ENCODE measurements at places on chromosomes 4 and X.
A peak's percentile ranks its signal among the peaks of the same experiment; 100 is the strongest.

- DNase-seq = peak; percentile 48
These were observed at the start of gene CXCL3 for GRCh38 chr4:74038425-74039314. Gene CXCL3, minus strand, starts transcription at chr4:74038689. Its CDS starts 78 bp downstream, at chr4:74038611.

GRCh38 chr4:113675731-113676697 is 85.5 kb downstream of the CAMK2D start:
- no peak for DNase-seq

- DNase-seq = no peak
These were observed 160.7 kb upstream of the LDB2 start for GRCh38 chr4:17058916-17059741.

GRCh38 chr4:176393306-176394013 is 73.7 kb downstream of the SPCS3 start:
- no peak for DNase-seq

DNA sequence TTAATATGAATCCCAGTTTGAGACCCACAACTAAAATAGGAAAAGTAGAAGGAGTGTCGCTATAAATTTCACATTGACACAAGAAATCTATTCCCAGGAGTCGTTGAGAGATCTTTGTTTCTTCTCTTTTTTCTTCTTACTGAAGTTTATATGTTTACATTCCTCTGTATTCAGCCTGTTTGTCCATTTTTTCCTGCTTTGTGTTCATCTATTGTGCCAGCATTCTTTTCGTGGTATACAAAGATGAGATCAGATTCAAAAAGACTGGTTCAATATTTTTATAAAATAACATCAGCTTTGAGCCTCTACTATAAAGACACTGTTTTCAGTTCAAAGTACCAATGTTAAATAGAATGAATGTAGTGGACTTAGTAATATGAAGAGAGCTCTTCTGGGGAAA is 95.4 kb upstream of the MYOZ2 start:
- DNase-seq = no peak

- DNase-seq = no peak
These were observed 672 bp upstream of the NAT8L start for GRCh38 chr4:2058264-2059045.

GRCh38 chr4:18917689-18918088 is 896.1 kb upstream of the LCORL start:
- DNase-seq = no peak

DNA sequence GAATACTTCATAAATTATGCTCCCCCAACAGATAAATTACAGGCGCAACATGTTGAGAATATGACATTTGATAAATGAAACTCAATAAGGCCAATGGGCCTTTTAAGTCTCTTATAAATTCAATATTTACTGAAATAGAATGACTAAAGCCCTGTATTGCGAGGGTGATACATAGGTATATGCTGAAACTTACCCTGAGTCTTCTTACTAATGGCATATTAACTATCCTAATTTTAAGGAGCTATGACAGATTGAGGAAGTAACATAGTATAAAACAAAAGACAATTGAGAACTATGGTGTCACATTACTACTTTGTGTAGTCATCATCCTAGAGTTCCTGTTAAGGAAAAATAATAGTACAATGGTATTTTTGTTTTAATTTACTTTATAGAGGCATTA is 440.7 kb downstream of the IL15 start:
- no peak for DNase-seq

- no peak for DNase-seq
These were observed 985.6 kb upstream of the HS3ST1 start for GRCh38 chr4:12414181-12414812.

GRCh38 chr4:85773372-85773771 is 298.4 kb downstream of the ARHGAP24 start:
- no peak for DNase-seq

DNA sequence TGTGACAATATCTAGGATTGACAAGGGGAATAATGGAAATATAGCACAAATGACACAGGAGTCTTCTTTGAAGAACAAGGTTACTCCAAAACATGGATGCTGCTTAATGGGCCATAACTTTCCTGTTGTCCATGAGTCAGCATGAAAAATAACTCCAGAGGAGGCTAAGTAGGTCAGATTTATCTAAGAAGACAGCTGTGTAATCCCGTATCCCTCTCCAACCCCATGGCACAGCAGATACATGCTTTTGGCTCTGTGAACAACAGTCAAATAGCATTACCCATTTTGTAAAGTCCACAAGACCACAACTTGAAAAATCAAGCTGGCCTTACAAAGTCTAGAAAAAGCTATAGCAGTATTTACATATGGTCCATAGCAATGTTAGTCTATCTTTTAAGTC is 2.1 kb upstream of the TMEM131L start:
- DNase-seq = peak; percentile 87

- no peak for DNase-seq
These were observed 89.9 kb downstream of the CEP135 start for GRCh38 chr4:56038487-56039162.

GRCh38 chr4:76799140-76799539 is 98.8 kb downstream of the SOWAHB start:
- DNase-seq = no peak

DNA sequence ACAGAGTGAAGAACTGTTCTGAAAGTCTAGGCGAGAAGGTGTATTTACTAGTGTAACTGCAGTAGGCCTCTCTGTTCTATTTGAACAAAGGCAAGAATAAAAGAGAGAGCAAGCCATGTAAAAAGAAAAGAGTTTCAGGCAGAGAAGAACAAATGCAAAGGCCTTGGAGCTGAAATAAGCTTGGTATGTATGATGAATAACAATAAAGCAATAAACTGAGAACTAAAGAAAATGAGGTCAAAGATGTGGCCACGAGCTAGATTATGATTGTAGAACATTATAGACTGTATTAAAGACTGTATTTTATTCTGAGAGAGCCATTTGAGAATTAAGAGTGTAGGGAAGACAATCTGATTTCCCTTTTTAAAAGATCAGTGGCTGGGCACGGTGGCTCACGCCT is 160.5 kb downstream of the LRBA start:
- DNase-seq = no peak

DNA sequence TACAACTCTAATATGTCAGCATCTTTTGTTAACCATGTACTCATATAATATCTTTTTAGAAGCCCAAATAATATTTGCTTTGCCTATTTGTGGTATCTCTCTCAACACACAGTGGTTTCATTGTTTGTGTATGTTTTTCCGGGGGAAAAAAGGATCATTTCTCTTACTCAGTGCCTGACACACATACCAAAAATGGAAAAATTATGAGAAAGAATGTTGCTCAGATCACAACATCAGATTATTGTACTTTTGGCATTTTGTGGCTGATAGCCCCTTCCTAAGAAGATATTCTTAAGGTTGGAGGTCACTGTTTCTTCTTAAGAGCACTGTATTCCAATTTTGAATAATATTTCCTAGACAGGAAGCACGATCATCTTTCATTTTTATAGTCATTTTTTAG is 93.6 kb downstream of the PDLIM5 start:
- DNase-seq = no peak

- DNase-seq = no peak
These were observed 47.9 kb downstream of the DMP1 start for GRCh38 chr4:87697945-87698344.

GRCh38 chr4:163548481-163549243 is 54.2 kb downstream of the TMA16 start:
- DNase-seq = peak; percentile 69

GRCh38 chrX:37799936-37800335 is 20.1 kb downstream of the CYBB start:
- no peak for DNase-seq

DNA sequence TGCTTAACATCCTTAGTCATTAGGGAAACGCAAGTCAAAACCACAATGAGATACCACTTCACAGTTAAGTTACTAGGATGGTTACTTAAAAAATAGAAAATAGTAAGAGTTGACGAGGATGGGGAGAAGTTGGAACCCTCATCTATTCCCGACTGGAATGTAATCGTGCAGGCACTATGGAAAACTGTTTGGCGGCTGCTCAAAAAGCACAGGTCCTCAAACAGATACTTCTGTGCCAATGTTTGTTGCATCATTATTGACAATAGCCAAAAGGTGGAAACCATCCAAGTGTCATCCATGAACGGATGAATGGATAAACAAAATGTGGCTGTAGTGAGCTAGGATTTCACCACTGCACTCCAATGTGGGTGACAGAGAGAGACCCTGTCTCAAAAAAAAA is 11.7 kb downstream of the CTAG1B start:
- no peak for DNase-seq

DNA sequence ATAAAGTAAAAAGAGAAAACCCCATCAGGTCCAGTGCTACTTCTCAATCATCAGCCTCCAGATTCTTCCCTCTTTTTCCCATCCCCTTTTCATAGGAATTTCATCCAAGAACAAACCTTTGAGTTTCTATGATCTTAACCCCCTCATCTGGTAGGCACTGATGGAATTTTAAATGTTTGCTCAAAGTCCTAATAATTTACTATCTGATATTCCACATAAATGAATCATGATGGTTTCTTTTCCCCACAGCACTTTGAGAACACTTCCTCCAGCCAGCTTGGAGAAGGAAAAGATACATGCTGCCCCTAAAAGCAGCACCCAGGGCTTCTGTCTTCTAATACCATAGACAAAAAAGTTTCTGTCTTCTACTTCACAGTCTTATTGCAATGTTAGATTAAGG is 19.4 kb upstream of the KLHL8 start:
- DNase-seq = no peak

GRCh38 chr4:3225071-3225850 is 23.7 kb upstream of the MSANTD1 start:
- peak; percentile 73 for DNase-seq

GRCh38 chrX:46587753-46588171 is 14.2 kb downstream of the CHST7 start:
- no peak for DNase-seq

DNA sequence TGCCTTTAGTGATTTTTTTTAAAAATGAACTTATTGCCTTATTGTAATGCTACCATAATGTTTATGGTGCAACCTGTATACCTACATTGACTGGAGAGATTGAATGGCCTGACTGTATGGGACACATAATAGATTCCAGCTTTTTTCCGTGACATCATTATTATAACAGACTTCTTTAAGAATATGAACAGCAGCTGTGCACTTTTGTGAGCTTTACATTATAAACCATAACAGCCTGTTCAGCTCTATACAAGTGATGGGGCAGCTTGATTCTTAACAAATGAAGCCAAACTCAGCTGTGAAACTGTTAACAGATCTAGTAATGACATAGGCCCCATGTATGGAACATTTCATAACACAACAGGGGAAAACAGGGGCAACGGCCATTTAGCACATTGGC is 187.0 kb downstream of the BMPR1B start:
- no peak for DNase-seq

DNA sequence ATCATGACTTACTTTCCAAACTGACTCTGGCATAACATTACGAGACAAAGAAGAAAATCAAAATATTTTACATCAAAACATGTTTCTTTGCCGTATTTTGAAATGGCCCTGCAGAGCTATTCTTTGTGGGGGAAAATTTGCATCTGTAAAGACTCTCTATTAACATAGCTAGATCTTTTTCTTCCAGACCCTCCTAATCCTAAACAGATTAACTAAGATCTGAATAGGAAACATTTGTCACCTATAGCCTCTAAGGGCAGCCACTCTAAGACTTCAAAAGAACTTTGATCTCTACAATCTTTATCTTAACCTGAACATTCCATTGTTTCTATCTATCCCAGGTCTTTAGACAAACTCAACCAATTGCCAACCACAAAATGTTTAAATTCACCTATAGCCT is 176.6 kb upstream of the CENPE start:
- no peak for DNase-seq

GRCh38 chr4:18390655-18391353 is 369.2 kb upstream of the LCORL start:
- no peak for DNase-seq

DNA sequence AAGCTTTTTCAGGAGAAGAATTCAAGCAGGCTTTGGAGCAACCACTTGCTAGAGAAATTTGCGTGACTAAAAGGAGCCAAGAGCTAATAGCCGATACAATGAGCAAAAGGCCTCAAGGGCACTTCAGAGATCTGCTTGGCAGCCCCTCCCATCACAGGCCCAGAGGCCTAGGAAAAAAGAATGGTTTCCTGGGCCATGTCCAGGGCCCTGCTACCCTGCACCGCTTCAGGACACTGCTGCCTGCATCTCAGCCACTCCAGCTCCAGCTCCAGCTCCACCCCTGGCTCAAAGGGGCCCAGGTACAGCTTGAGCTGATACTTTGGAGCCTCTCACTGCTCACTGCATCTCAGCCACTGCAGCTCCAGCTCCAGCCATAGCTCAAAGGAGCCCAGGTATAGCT is 98.9 kb downstream of the FAM13A start:
- DNase-seq = no peak

DNA sequence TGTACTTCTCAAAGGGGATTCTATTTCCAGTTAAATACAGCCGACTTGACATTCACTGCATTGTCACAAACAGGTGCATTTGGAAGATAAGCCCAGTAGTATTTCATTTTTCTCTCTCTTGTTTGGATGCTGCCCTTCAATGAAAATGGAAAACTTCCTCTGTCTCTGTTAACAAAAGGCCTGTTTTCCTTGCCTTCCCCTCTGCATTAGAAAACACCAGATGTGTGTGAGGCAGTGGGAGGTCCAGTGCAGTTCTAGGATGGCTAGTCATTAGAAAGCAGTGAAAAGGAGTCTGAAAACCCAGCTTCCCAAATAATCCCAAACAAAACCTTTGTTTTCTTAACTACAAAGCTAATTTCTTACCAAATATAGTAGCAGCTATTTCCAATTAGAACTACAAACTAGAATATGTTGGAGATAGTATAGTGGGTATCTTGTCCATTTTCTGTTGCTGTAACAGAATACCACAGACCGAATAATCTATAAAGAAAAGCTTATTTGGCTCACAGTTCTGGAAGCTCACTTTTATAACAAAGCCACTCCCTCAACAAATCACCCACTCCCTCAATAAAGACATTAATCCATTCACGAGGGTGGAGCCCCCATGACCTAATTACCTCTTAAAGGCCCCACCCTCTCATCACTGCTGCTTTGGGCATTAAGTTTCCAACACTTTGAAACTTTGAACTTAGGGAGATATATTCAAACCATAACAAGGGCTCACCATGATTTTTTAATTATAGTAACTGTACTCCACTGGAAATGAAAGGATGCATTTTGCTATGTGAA is 452.1 kb upstream of the RPS6KA3 start:
- DNase-seq = no peak

DNA sequence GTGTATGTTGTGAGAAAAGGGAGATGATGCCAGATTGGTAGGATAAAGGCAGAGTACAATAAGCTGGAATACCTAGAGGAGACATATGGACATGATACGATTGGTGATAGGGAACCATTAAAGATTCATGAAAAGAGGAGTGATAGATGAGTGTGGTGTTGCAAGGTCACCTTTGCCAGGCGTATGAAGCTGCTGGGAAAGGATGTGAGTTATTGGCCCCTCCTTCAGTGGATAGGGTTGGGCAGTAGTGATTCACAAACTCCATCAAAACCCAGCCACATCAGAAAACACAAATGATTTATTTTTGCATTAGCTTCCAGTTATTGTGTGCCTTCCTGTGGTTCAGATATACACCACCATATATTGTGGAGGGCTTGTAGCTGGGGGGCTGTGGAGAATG is 34.3 kb downstream of the TMEM164 start:
- DNase-seq = no peak

GRCh38 chrX:109943092-109943739 is 59.7 kb upstream of the TMEM164 start:
- DNase-seq = peak; percentile 90

Measured in hematopoietic multipotent progenitor cell treated with erythropoietin and hydrocortisone succinate and interleukin-3 and kit ligand, for 8 days (in vitro differentiated cells).